ENCODE measurements at places on chromosomes 5 and 9. TPM values are rescaled to one million over a fixed set of nuclear protein-coding genes. Genes with fewer than 3 reads are reported as not detected.

The VLDLR gene
- 41.3 TPM for total RNA-seq

The IRX2 gene
- 0.90 TPM for total RNA-seq

The SERINC5 gene
- total RNA-seq: 17.1 TPM

The STPG3 gene
- not detected for total RNA-seq

The NR5A1 gene
- not detected for total RNA-seq

The NFIB gene
- total RNA-seq: 111 TPM

The NLN gene
- 30.2 TPM for total RNA-seq

The OR1K1 gene
- total RNA-seq: not detected

The ZNF883 gene
- total RNA-seq: 4.3 TPM

The IRGM gene
- 0.09 TPM for total RNA-seq
